ENCODE measurements at places on chromosomes 4 and X.
A peak's percentile ranks its signal among the peaks of the same experiment; 100 is the strongest.

- peak; percentile 90 for DNase-seq
Observed at GRCh38 chr4:24070117-24070516, 180.3 kb upstream of the PPARGC1A start.

DNA sequence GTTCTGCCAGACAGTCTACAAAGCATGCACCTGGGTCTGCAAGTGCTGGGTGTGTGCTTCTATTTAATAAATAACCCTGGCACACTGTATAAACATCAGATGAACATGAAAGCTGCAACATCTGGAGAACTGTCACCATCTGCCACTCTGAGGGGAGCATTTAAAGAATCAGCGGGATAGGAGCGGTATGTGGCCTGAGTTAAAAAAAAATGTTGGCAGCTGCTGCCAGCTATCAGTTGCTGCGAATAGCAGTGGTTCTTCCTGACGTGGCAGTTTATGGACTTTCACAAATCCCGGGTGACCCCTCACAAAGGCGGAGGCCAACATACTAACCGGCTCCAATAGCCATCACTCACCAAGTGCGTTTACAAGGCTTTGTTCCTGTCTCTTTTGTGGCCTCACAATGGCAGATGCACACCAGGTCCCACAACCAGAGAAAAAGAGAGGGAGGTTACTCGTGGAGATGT lies 95.1 kb downstream of the RASL11B start:
- peak; percentile 20 for DNase-seq

GRCh38 chr4:174631901-174632758 lies 109.8 kb upstream of the HPGD start:
- DNase-seq: peak; percentile 51

GRCh38 chr4:128379860-128380259 lies 92.2 kb upstream of the PGRMC2 start:
- DNase-seq: peak; percentile 38

DNA sequence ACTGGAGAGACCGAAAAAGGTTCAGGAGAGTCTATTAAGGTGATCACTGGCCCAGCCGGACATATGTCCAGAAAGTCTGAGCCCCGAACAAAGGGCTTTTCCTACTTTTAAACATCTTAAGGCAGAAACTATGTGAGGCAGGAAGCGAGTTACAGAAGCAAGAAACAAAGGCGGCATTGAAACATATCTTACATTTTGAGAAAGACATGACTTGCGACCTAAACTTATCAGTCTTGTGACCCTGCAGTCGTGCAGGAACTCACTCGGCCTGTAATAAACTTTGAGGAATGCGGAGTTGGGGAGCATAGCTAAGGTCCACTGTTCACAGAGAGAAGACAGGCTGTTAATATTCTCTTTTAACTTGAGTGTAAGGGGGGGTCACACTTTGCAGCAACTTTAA lies 158.7 kb downstream of the TBX22 start:
- DNase-seq: no peak

DNA sequence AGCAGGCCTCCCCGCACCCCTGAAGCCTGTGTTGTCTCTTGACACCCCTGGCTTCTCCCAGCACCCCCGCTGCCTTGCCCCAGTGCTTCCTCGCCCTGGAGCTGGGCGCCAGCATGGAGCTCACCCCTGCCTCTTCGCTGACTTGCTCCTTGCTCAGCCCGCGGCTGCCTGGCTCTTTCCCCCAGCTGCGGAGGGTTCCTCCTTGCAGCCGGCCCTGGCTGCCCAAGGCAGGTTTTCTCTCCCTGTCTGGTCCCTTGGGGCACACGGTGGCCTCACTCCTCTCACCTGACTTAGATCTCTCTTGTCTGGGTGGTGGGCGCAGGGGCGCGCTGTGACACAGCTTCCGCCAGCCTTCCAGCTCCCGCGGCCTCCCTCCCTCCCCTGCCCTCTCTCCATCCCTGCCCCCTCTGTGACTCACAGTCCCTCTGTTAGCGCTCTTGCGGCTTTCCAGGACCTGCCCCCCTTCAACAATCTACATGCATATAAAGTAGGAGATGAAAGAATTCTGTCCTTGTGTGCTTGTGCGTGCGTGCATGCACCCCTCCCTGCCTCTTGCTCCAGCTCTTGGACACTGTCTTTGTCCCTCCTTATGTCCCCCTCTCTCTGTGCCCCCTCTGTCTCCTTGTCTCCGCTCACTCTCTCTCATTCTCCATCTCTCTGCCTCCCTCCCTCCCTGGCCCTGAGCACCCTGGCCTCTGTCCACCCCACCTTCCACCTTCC lies 2.2 kb downstream of the PLXNB3 start:
- DNase-seq: peak; percentile 75

DNA sequence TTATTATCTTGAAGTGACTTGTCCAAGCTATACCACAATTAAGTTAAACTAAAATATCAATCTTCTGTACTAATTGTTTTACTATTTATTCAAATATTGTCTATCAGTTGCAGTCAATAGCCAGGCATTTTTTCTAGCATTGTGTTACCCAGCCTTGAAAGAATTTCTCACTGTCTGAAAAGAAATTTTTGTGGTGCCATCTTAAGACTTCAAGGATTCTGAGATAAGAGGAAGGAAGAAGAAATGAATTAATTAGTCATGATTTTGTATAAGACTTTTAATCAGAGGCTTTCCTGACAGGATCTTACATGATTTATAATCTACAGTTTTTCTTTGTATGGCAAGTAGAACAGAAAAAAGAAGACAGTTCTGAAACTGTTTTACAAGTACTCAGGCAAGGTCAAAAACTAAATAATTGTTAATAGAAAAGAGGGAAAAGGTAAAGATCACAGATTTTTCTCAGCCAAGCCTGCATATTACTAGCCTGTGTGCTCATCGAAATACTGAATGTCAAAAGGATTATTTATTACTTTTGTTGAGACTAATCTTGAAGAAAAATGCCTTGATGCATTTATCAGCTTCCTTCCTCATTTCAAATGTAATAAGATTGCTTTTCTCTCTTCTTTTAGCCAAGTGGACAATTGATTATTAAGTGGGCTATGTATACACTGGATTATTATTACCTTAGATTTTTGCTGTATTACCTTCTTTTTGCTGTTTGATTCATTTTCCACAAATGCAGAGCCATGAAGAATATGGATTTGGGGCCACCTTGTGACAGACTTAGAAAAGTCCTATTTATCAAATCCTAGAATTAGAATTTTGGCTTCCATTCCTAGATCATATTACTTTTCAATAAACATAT lies 53.8 kb downstream of the CXCL1 start:
- peak; percentile 54 for DNase-seq

GRCh38 chrX:71532078-71532752 lies 689 bp upstream of the OGT start:
- peak; percentile 54 for DNase-seq

- DNase-seq: no peak
Observed at GRCh38 chr4:1057403-1057745, 45.9 kb downstream of the FGFRL1 start.

DNA sequence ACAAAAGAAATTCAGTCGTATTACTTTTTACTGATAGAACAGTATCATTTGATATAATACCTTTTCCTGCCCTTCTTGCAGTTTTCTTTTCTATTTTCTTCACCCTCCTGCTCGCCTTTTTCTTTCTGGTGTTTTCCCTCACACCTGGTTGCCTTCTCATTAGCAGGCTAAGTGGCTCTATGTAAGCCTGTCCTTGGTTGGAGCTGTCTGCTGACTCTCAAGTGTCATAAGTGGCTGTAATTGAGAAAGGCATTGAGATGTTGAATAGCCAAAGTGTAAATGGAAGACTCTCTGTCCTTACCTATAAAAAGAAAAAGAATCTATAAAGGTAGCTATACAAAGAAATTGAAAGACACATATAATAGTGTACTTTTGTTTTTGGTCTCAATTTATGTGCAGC lies 180.7 kb downstream of the ADGRL3 start:
- DNase-seq: no peak

GRCh38 chrX:79082899-79083298 lies 61.6 kb upstream of the GPR174 start:
- no peak for DNase-seq

DNA sequence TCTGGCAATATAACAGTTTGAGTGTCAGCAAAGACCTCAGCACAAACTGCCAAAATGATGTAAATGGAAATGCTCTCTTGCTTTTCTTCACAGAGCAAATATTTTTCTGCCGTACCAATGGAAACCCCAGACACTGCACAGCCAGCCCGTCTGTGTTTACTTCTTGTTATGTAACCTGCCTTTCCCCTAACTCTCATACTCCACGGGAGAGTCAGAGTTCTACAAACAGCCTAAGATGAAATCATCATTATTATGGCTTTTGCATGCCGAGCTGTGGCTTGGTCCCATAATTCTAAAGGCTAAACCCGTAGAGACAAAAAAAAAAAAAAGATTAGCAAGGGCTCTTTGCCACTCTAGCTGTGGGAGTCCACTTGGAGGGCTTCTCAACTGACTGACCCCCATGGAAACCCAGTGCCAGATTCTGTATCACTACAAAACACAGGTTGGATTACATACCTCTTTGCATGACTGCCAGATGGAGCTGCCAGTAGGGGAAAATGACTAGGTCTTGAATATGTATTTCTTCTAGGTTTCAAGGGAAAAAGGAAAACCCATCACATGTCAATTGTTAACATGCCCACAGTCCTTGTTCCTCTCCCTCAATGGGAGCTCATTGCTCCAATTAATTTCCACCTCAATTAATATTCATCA lies 197.2 kb upstream of the CNKSR2 start:
- DNase-seq: no peak

DNA sequence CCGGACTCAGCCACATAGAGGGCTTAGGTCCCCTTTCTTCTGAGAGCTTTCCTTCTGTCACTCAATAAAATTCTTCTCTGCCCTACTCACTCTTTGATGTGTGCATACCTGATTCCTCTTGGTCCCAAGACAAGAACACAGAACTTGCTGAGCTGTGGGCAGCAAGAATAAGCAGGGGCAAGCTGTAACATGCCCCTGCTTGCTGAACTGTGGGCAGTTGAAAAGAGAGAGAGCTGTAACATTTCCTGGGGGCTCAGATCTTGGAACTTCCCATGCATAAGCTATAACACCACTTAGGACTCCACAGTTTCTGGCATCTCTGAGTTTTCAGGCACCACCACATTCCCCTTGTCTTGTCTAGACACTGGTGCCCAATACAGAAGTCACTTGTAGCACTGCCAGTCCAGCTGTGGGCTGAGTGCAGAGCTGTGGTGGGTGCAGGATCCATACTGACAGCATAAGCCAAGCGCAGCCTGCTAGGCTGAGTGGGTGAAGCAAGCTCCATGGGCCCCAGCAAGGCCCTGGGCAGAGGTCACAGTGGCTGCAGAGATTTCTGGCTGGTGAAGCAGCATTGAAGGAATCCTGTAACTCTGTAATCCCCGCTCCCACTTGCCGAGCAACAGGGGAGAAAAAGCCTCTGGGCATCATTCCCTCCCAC lies 241.2 kb downstream of the PCDH10 start:
- DNase-seq: no peak

GRCh38 chr4:915041-915474 lies 17.1 kb downstream of the GAK start:
- DNase-seq: no peak

DNA sequence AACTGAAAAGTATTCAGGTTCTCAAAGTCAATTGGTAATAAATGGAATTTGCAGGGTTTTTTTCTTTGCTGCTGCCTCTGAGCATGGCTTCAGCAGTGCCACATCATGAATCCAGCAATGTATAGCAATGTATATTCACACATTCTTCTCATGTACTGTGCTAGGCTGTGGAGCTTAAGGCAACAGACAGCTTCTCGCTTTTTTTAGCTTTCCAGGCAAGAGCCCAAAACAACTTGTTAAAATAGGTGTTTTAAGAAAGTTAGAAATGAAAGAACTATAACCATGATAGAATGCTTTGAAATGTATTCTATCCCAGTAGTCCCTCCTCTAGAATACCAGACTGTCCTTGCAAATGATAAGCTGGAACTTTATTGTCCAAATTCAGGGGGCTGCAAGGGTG lies 30.4 kb downstream of the SMIM43 start:
- DNase-seq: no peak

GRCh38 chr4:157076578-157076947 lies 613 bp downstream of the GLRB start:
- no peak for DNase-seq

- DNase-seq: peak; percentile 5
Observed at GRCh38 chr4:188198982-188199792, 59.9 kb downstream of the TRIML1 start.

DNA sequence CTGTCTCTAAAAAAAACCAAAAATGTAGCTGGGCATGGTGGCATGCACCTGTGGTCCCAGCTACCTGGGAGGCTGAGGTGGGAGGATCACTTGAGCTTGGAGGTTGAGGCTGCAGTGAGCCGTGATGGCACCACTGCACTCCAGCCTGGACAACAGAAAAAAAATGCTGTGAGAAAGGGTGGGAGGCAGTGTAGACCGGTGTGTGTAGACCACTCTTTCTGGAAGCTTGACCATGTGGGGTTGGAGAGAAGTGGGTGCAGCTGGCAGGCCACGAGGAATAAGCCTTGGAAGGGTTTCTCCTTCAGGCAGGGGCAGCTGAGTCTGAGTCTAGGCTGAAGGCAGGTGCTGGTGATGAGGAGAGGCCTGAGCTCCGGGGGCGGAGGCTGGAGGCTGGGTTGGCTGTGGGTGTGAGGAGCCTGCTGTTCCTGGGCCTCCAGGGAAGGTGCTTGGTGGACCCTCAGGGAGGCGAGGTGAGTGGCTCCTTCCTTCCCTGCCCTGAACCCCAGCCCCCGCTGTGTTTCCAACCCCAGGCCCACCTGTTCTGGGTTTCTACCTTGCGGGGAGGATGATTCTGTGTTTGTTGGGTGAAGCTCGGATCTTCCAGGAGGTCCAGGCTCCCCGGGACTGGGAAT lies 9.3 kb upstream of the TBC1D14 start:
- no peak for DNase-seq

DNA sequence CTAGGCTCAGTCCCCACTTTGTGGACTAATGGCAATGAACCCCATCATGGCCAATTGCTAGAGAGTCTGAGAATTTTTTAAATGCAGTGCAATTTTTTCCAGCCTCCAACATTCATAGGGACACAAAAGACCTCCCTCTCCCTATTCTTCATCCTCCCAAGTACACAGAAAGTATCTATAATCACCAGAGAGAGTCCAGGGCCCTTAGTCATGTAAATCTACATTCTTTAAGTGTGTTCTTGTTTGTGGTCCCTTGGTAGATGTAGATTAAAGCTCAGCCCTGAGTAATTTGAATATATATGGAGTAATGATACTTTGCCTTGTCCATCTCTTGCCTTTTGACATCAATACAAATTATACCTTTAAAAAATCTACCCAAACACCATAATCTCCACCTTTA lies 51.3 kb upstream of the ATXN3L start:
- peak; percentile 71 for DNase-seq
